ENCODE measurements at places on chromosomes 11 and 22.
A peak's percentile ranks its signal among the peaks of the same experiment; 100 is the strongest.

GRCh38 chr11:130420478-130421198, 7.8 kb downstream of the ADAMTS8 start:
- DNase-seq, result no peak

GRCh38 chr22:37623075-37624016, 14.7 kb downstream of the GGA1 start:
- peak; percentile 86 for DNase-seq

DNA sequence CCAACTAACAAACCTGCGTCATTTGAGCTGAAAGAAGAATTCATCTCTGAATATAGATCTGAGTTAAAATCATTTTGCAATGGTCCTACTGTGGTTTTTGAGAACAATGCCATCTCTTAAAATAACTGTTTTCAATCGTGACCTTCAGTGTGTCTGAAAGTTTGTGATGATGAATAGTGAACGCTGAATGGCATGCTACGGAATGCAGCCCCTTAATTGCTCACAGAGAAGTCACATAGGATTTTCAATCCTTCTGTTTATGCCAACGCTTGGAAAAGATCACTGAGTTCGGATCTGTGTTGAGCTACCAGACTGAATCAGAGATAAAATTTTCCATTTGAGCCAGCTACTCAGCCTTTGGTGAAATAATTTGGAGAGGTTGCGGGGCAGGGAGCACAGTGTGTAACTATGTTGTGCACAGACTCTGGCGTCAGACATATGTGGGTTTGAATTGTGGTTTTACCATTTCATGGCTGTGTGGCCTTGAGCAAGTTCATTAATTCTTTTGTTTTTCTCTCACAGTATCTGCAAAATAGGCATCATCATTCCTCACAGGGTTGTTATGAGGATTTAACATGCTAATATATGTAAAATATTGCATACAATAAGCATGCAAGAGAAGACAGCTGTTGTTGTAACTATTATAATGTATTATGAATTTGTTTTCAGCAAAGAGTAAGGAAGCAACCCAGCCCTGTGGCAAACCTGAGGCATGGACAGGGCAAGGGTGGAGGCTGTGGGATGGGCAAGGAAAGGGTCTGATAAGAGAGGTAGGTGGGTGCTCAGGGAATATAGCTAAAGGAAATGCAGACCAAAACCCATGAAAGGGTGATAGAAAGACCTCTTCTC, 679.9 kb downstream of the KCNA4 start:
- DNase-seq, result peak; percentile 35

DNA sequence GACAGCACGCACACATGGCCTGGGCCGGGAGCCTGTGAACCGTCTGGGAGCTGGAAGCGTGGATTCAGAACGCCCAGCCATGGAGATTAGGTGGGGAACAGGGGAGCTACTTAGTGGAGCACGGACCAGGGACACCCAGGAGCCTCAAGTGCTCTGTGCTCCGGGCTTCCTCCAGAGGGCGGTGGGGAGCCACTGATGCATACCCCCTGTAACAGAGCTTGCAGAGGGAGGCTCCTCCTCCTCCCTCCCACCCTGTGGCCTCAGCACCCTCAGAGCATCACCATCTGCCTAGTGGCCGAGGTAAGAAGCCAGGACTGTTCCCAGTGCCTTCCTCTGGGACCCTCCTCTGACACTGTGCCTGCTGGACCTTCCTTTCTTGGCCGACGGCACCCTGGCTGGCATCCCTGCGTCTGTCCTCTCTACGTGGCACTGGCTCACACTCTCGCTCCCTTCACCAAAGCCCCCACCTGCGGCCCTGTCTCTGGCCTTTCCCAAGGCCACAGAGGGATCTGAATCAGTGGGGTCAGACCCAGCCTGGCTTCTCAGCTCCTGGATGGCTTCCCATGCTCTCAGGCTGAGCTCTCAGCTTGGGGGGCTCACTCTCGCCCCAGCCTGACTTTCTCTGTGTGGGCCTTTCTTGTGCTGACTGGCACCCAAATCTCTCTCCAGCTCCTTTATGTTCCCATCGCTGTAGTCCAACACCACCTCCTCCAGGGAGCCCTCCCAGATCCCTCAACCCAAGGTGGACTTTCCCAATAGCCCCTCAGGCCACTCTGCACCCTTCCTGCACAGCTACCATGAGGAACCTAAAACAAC, 780.9 kb downstream of the BRD1 start:
- DNase-seq, result no peak

- DNase-seq, result no peak
Observed at GRCh38 chr22:17013396-17014100, 5.5 kb upstream of the GAB4 start.

DNA sequence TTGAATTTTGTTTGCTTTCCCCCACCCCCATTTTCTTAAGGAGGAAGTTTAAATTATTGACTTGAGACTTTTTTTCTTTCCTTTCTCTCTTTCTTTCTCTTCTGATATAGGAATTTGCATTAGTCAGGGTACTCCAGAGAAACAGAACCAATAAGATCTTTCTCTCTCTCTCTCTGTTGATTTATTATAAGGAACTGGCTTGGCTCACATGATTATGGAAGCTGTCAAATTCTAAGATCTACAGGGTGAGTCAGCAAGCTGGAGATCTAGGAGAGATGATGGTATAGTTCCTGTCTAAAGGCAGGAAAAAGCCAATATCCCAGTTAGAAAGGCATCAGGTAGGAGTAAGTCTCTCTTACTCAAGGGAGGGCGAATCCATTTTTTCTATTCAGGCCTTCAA, 64.0 kb downstream of the CCDC81 start:
- no peak for DNase-seq

DNA sequence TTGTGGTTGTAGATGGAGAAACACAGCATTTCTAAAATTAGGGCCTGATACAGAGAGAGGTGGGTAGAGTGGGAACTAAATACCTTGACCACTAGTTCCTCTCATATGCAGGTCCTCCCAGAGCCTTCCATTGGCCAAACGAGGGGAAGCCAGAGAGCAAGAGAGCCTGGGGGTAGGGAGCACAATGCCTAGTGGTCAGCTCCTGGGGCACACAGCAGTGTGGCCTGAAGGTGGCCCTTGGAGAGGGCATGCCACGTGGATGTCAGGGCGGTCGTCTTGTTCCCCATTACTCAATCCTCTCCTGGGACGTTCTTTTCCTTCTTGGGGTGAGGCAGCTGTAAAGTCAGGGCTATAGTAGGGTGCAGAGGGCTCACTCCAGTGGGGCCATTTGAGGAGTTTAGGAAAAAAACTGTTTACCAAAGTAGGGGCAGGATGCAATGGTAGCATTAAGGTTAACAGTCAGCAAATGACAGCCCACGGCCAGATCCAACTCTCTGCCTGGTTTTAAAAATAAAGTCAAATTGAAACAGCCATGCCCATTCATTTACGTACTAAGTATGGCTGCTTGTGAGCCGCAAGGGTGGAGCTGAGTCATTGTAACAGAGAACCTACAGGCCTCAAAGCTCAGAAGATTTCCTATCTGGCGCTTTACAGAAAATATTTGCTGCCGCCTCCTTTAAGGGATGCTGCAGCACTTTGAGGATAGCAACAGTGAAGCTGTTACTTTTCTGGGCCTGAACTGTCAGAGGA, 7.6 kb downstream of the MYO18B start:
- no peak for DNase-seq

DNA sequence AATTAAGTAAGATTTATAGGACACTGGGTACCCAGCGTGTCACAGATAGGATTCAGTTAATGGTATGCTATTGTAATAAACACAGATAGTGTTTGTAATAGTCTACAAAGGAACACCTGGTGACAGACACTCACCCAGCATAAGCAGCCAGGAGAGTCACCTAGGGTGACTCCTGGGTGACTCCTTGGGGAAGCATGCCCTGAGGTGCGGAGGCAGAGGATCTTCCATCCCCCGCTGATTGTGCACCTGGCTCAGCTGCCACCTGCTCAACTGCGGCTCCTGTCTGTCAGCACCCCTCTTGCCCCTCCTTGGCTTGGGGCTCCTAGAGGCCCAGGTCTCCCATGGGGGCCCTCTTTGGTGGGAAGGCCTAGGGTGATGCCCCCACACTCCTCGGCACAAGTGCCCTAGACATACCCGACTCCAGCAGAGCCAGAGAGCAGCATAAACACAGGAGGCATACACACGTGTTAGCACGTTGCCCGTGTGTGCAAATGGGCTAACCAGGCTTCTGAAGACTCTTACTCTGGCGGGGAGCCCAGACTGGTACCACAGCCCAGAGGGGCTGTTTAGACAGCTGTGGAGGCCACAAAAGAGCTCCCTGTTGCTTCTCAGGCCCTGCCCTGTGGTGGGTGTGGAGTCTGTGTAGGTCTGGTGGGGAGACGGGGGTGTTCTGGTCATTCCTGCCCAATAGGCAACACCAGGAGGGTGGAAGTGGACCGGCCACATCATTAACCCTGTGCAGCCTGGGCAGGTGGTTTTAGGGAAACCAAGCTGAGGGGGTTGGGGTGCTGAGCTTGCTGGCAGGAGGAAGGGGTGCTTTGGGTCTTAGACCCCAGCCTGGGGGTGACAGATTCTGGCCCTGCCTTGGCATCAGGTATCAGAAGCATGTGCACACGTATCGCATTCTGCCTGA, 3.0 kb downstream of the INPPL1 start:
- no peak for DNase-seq

GRCh38 chr11:87039371-87039770, 1.6 kb downstream of the TMEM135 start:
- peak; percentile 21 for DNase-seq

GRCh38 chr22:46192210-46192993, 42.1 kb downstream of the PPARA start:
- no peak for DNase-seq

GRCh38 chr11:9625728-9626127, 38.1 kb upstream of the SWAP70 start:
- DNase-seq, result no peak

GRCh38 chr11:85182441-85183387, 444.4 kb downstream of the DLG2 start:
- DNase-seq, result peak; percentile 6

DNA sequence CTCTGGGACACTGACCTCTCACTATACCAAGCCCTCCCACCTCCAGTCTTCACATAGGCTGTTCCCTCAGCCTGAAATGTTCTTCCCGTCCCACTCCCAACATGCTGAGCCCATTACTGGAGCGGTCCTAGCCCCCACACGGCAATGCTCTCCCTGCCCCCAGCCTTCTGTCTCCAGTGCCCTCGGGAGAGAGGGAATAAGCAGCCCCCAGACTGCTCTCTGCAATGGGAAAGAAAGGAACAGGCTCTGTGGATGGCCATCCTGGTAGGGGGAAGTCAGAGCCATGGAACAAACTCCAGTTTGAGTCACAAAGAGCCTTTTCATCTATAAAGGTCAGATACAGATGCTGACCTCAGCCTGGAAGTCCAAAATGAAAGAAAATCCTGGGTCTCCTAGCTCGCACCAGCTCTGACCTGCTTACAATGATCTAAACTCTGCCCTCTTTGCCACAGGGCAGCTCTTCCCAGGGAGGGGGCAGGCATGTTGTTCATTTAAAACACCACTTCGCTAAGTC, 62.6 kb downstream of the FLRT1 start:
- no peak for DNase-seq

DNA sequence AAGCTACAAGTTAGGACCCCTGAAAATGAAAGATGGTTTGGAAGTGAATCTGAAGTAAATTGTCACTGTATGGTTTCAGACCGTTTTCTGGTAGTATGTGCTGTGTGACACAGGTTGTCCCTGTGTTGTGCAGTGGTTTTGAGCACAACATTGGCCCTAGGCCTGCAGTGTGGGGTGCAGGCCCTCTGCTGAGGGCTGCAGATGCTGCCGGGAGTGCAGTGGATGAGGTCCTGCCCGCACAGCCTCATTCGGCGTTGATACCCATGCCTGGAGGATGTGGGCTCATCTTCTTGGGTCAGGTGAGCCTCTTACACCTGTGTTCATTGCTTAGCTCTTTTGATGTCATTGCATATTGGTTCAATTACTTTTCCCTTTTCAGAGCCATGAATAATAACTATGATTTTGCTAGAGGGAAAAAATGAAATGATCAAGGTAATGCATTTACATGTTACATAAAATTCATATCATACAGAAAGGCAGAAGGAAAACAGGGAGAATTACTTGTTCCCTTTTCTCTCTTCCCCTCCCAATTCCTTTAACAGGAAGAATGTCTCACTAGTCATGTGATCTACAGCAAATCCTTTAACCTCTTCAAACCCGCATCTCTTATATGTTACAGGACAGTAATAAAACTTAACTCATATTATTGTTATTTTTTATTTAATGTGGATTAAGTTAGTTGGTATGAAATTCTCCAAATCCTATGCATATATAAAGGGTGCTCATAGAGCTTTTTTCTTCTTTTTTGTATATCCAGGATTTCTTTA, 48.7 kb downstream of the PTPRJ start:
- no peak for DNase-seq
